ENCODE measurements at places on chromosomes 16 and 17.

GRCh38 chr17:35064516-35065215 is 1.2 kb upstream of the RFFL start:
- no peak for DNase-seq

DNA sequence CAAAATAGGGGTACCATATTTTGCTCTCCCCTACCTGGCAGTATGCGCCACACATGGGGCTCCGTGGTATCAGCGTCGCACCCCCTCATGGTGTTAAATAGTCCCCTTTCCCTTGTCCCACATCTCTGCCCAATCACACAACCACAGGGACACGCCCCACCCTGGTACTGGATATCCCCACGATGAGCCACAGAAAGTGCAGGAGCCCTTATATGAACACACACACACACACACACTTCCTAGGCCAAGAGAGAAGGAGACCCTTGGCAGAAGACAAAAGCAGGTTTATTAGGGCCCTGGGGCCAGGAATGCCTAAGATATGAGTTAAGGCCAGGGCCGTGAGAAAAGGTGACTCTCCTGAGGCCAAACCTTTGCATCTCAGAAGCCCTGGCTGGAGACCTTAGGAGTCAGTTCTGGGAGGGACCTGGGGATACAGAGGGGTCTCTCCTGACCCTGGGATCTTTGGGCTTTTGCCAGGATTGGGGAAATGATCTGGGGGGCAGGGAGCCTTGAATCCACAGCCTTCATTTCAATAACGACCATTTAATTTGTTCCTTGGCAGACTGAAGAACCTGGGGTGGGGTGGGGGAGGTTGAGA is 11.6 kb downstream of the COPZ2 start:
- no peak for DNase-seq

DNA sequence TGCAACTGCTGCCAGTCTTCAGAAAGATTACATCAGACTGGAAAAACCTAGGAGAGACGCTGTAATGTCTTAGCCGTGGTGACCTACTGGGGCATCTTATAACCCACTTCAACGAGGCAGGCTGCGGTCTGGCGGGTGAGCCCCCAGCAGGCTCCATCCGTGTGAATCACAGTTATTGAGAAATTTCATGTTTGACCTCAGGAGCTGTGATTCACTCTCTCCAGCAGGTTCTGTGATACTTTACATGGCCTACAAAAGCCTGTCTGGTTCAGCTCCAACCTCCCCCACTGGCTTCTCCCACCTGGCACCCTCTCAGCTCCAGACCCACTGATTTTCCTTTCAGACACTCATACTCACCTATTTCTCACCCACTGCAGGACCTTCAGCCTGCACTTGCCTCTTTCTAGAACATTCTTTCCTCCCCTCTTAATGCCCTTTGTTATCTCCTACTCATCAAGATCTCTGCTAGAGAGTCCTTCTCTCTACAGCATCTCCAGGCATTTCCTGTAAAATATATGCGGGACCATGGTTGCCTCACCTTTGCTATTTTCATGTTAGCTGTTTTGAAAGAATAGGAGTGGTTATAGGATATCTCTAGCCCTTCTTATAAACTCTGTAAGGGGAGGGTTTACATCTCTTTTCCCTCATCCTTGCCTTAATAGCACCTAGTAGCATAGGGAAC is 227.9 kb downstream of the MAF start:
- no peak for DNase-seq

DNA sequence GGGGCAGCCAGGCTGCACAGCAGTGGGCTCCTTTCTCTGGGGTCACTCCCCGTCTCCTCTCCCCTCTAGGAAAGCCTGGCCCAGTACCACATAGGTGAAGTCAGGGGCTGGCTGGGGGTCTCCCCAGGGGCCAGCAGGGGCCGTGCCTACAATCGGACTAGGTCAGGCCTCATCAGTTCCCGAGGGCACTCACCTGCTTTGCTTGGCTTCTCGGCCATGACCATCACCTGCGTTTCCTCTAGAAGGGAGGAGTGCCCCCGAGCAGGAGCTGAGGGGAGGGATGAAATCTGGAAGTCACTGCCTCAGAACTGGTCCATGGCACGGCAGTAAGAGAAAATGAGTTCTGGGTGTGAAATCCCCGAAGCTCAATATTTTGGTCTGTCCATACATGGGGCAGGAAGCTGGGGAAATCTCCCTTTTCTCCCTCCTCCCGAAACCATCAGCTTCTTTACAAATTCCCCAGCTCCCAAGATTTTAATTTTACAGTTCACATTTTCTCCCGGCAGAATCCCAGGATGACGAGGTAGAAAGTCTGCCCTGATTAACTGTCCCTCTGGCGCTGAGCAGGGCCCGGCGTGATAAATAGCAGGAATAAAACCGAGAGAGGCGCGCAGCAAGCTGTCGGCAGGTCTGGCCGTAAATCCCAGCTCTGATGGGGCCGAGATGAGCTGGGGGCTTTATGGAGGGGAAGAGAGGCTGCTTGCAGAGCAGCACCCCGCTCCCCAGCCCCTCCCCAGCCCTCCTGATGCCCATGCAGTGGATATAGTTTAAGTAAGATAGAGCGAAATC is 172.1 kb downstream of the RBFOX3 start:
- DNase-seq = no peak

DNA sequence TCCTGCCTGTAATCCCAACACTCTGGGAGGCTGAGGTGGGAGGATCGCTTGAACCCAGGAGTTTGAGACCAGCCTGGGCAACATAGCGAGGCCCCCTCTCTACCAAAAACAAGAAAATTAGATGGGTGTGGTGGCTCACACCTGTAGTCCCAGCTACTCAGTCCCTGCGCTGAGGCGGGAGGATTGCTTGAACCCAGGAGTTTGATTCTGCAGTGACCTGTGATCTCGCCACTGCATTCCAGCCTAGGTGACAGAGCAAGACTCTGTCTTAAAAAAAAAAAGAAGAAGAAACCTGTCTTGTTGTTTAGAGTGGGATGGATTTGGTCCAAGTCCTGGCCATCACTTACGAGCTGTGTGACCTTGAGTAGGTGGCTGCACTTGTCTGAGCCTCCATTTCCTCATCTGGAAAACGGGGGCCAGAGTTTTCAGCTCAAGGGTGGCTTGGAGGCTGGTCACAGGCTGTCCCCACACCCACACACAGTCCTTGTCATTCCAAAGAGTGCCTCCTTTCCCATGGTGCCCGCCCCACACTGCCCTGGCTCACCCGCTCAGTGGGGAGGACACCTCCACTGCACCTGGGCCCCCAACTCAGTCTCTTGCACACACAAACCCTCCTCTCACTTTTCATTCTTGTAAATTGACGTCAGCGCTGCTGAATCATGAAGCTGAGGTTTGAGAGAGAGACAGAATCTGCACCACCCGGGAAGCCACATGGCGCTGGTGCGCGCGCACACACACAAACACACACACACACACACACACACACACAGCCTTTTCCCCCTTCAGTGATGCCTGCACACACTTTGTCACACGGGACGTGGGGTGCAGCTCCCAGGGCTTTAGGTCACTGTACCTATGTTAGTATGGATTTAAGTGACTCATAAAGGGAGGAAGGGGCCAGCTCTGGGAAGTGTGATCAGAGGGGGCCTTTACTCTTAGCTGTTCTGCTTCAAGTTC is 4.2 kb downstream of the SOCS1 start:
- DNase-seq = no peak

GRCh38 chr16:29864205-29864604 is 1.2 kb upstream of the CDIPT start:
- no peak for DNase-seq

- DNase-seq = no peak
These were observed 8.9 kb downstream of the SLC5A11 start for GRCh38 chr16:24854607-24855171.

GRCh38 chr16:6771956-6772355 is 560.7 kb upstream of the RBFOX1 start:
- DNase-seq = no peak
